ENCODE measurements at places on chromosomes 7 and 10. TPM values are rescaled to one million over a fixed set of nuclear protein-coding genes. Genes with fewer than 3 reads are reported as not detected.

DNA sequence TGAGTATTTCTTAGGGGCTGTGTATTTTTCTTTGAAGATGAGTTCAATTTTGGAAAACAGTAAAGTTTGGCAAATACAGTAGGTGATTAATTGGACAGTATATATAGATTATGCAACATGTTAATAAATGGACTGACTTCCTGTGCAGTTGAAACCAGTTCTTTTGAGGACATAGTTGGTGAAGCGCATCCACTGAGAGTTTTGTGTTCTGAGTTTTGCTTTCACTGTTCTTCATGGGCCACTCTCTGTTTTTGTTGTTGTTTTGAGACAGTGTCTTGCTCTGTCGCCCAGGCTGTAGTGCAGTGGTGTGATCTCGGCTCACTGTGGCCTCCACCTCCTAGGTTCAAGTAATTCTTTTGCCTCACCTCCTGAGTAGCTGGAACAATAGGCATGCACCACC lies 109.0 kb downstream of the SDHAF3 start:
- no peak for DNase-seq
- peaks cover 4% of the 10 kb centered on the region for H3K36me3 ChIP-seq
- no peak overlapping the region for H3K27ac ChIP-seq
- no peaks in the 10 kb centered on the region for H3K4me1 ChIP-seq
- no peaks in the 10 kb centered on the region for H3K27me3 ChIP-seq

GRCh38 chr10:2464483-2464882 lies 602.9 kb upstream of the PFKP start:
- peaks cover 24% of the 10 kb centered on the region for H3K36me3 ChIP-seq
- no peak for DNase-seq
- peaks cover 3% of the 10 kb centered on the region for H3K4me1 ChIP-seq
- H3K27me3 ChIP-seq = no peaks in the 10 kb centered on the region

IGFBP1 gene
- total RNA-seq = not detected

TSPAN33 gene
- total RNA-seq = 6.6 TPM

TMEM130 gene
- total RNA-seq = 7.8 TPM
